Mammary microvascular endothelial cell (primary cell): ENCODE measurements at places on chromosomes 2 and 18. TPM values are rescaled to one million over a fixed set of nuclear protein-coding genes. Genes with fewer than 3 reads are reported as not detected.

The PROKR1 gene
- not detected in 2 replicates for total RNA-seq

The DOCK10 gene
- total RNA-seq, result 5.8 and 6.3 TPM in 2 replicates

The DSC1 gene
- not detected in 2 replicates for total RNA-seq

The ANKRD62 gene
- total RNA-seq, result not detected in 2 replicates

The TUBA3E gene
- not detected in 2 replicates for total RNA-seq

The C2orf80 gene
- total RNA-seq, result not detected in 2 replicates

The OTOS gene
- not detected in 2 replicates for total RNA-seq

The PDE11A gene
- total RNA-seq, result under 0.01 and 0.10 TPM in 2 replicates

The ALK gene
- not detected in 2 replicates for total RNA-seq

The SALL3 gene
- total RNA-seq, result not detected in 2 replicates

The DNAJC10 gene
- total RNA-seq, result 105 and 118 TPM in 2 replicates

The PLGLB2 gene
- not detected in 2 replicates for total RNA-seq

The SGPP2 gene
- total RNA-seq, result not detected in 2 replicates

The ATP6V1B1 gene
- 5.8 TPM in 1 of 2 replicates, not detected in the other for total RNA-seq

The FAM124B gene
- 21.3 and 22.1 TPM in 2 replicates for total RNA-seq

The PRKAG3 gene
- not detected in 2 replicates for total RNA-seq

The KIAA2012 gene
- total RNA-seq, result not detected in 2 replicates

The ZAP70 gene
- 0.53 TPM in 1 of 2 replicates, not detected in the other for total RNA-seq

The TRABD2A gene
- 0.60 and 2.9 TPM in 2 replicates for total RNA-seq

The SERPINB10 gene
- 3.4 TPM in 1 of 2 replicates, not detected in the other for total RNA-seq

The C2orf66 gene
- total RNA-seq, result not detected in 2 replicates

The SERPINB4 gene
- not detected in 2 replicates for total RNA-seq

The LIMS4 gene
- 4.9 and 6.3 TPM in 2 replicates for total RNA-seq

The TRIM43 gene
- not detected in 2 replicates for total RNA-seq

The POTEI gene
- total RNA-seq, result 0.05 and 0.07 TPM in 2 replicates

The IL36RN gene
- not detected in 2 replicates for total RNA-seq

The GAREM1 gene
- 0.39 and 0.53 TPM in 2 replicates for total RNA-seq
